ENCODE measurements at places on chromosomes 16 and 17.

- no peak for DNase-seq
Measured at GRCh38 chr16:12455287-12455798, 348.3 kb downstream of the CPPED1 start.

GRCh38 chr16:2023092-2024031, 3.3 kb upstream of the NHERF2 start:
- DNase-seq: peak; percentile 88

DNA sequence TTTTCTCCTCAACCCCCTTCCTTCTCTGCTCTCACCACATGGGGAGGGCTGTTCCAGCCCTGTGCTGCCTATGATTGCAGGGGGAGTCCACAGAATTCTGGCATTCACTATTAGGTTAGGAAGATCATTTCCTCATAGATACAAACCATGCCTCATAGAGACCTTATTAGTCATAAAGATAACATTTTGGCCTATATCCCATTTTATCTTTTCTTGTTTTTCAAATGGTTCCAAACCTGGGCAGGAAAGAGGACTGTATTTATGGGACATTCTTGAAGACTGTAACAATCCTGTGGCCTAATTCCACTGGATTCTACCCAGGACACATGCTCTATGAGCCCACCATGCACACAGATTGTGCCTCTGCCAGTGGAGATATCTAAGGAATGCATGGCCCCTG, 51.7 kb downstream of the ASIC2 start:
- DNase-seq: no peak

DNA sequence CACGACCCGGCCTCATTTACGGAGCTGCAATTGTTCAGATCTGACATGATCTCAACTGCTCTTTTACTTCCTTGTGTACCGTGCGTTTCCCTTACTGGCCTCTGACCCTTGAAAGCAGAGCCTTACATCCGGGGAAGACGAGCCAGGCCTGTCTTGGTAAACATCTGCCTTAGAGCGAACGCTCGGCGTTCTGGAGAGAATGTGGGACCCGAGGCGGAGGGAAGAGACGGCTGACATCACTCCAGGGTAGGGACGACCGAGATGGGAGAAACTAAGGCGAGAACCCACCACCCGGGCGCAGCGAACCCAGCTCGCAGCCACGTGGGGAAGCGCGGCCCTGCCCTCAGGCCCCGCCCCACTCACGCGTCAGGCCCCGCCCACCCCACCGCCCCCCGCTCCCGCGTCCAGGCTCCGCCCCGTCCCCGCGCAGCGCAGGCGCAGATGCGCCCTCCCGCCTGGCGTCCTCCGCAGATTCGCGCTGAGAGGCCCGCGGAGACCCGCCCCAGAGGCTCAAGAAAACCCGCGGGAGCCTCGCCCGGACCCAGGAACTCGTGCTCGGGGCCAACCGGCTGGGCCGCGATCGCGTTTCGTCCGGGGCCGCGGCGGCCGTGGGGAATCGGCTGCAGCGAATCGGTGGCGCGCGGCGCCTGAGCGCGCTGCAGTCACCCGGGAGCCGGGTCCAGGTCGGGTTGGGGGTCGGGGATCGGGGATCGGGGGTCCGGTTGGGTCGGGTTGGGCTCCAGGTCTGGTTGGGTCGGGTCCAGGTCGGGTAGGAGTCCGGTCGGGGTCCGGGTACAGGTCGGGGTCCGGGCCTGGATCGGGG, at the start of gene TELO2:
TSS of gene TELO2 (plus strand) at position 438 of the 823 bp plus-strand sequence. CDS start 922 bp downstream, outside the sequence.
- peak; percentile 75 for DNase-seq

- DNase-seq: no peak
Measured at GRCh38 chr16:25109643-25110042, 1.9 kb upstream of the LCMT1 start.

- no peak for DNase-seq
Measured at GRCh38 chr16:17275076-17276009, 195.4 kb downstream of the XYLT1 start.

- DNase-seq: no peak
Measured at GRCh38 chr17:29514792-29515191, 52.0 kb downstream of the ABHD15 start.

DNA sequence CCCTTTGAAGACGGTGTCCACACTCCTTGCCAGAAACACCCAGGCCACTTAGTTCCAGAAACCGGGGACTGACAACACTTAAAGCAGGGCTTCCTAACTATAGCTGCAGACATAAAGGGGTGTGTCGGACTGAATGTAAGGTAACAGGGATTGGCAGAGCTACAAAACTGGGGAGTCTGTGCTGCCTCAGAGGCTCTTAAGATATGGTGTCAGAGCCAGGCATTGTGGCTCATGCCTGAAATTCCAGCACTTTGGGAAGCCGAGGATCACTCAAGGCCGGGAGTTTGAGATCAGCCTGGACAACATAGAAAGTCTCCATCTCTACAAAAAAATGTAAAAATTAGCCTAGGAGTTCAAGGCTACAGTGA, 14.2 kb upstream of the NLRC3 start:
- DNase-seq: no peak

GRCh38 chr17:16214190-16215001, 938 bp downstream of the NCOR1 start:
- DNase-seq: no peak

GRCh38 chr17:9175700-9176467, 154.6 kb downstream of the NTN1 start:
- DNase-seq: no peak

- DNase-seq: no peak
Measured at GRCh38 chr17:50830994-50831393, 4.4 kb upstream of the WFIKKN2 start.

DNA sequence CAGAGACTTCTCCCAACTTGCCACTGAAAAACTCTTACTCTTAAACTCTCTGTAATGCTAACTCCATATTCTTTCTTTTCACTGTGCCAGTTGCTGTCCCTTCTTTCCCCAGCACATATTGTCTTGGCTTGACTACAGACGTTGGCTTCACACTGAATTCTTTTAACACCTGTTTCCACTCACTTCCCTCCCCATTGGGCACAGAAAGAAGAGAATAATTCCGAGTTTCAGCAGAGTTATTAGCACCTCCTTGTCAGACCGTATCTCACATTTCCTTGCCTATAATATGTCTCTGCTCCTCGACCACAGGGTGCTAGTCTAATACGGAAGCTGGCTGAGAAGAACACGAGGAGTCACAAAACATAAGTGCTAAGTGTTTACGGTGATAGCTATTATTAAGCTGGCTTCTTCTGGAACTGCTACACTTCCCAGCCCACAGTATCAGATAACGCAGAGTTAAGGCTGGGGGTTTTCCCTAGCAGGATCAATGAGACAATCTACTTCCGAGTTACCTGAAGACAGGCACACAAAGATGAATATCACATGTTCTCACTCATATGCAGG, 188.5 kb upstream of the CDH8 start:
- DNase-seq: no peak

GRCh38 chr16:83238949-83239691, 568.7 kb upstream of the HSBP1 start:
- DNase-seq: no peak

- DNase-seq: no peak
Measured at GRCh38 chr17:8935191-8935590, 30.3 kb downstream of the PIK3R5 start.

DNA sequence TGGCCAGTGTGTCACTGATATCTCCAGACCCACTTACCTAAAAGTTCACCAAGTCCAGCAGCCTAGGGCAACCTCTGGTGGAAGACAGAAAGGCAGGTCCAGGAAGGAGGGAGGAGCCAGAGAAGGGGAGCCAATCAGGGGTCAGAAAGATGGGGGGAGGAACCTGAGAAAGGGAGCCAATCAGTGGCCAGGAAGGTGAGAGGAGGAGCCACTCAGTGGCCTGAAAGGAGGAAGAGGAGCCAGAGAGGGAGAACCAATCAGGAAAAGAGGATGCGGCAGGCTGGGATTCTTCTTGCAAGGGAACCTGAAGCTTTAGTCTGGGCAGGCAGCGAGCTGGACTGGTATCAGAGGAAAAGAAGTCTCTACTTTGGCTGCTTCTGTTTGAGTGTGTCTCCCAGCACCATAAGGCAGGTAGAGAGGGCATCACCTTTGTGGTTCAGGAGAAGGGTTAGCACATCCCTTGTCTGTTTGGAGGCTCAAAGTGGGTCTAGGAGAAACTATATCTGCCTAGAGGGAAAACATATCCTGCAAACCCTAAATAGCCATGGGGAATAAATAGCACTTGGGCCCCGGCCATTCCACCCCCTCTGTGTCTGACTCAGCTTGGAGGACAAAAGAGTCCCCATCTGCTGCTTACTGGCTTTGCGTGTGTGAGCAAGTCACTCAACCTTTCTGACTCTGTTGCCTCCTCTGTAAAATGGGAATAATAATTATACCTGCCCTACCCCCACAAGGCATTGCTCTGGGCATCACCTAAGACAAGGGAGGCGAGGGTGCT, 43.4 kb upstream of the CRHR1 start:
- DNase-seq: peak; percentile 11

DNA sequence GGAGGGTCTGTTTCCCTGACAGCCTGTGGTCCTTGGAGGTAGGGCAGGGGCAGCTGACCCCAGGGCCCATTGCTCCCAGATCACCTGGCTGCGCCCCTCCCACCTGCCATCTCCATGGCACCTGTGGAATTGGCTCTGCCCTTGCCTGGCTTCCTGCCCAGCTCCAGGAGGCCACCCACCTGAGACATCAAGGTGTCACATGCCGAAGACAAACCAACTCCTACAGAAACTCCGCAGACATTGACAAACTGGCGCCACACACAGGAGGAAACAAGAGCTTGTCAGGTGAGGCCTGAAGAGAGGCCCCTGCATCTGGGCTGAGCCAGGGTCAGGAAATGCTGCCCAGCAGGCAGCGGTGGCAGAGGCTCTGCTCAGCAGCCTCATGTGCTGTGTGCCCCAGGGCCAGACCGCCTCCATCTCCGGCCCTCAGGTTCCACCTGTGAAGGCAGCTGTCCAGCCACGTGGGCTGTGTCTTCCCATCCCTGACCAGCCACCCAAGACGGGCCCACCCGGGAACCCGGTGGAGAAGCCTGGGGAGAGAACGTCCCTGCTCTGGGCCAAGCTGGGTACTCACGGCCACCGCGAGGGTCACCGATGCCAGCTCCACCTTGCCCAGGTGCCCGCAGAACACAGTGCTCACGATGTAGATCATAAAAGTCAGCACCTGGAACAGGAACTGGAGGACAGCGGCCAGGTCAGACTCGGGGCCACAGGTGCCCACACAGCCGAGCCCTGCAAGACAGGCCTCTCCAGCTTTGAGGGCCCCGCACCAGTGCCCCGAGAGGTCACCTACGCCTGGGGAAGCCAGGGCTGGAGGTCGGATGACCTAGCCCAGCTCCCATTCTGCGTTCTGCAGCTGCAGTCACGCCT, 1.6 kb downstream of the SLC47A2 start:
- DNase-seq: no peak

DNA sequence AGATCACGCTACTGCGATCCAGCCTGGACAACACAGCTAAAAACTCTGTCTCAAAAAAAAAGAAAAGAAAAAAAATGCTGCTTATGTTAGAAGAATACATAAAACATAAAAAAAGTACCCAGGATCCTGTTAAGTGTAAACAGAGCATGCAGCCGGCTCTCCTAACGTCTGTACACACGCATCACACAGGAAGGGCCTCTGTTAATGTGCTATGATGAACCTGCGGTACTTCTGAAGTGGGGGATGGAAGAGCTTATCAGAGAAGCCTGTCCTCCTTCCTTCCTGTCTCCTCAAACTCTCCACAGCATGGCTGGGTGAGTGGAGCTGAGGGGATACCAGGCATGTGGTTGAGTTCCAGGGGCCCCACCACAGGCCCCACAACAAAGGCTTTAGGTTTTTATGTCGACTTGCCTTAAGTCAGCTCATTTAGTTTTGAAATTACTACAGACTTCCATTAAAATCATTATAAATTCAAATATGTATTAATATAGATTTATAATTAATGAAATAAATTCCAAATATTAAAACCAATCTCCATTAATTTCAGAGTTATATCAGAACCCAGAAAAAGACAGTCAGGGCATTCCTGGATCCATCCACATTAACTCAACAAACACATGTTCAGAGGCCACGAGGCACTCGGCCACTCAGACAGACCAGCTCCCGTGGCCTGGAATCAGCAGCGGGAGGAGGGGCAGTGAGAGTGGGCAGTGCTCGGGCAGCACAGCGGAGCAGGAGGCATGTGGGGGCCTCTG, 11.7 kb downstream of the CCDC57 start:
- no peak for DNase-seq

DNA sequence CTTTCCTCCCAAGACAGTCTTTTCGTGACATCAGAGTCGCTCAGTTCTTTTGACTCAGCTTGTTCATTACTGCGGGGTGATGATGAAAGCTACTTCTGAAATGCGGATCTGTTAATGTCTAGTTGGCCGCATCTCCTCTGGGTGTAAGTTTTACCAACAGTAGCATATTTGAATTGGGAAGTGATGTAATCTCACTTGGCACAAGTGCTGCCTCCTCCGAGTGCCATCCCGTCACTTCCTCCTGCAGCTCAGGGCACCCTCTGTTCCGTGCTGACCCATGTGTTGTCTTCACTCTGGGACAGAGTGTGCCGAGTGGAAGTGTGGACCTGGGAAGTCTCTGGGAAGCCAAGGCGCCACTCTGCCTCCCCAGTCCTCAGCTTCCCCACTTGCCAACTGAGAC, 8.9 kb downstream of the ADAD2 start:
- peak; percentile 68 for DNase-seq

- DNase-seq: peak; percentile 39
Measured at GRCh38 chr17:57783338-57783742, 38.2 kb upstream of the CCDC182 start.

GRCh38 chr17:45855691-45856336, 11.1 kb downstream of the SPPL2C start:
- no peak for DNase-seq

- DNase-seq: no peak
Measured at GRCh38 chr17:3915995-3916696, at the start of gene P2RX1. P2RX1 (minus strand) TSS chr17:3916465; CDS start chr17:3916225, 240 bp downstream.

GRCh38 chr17:82121660-82122629, 23.9 kb upstream of the FASN start:
- DNase-seq: no peak

GRCh38 chr17:1532836-1533602, 16.6 kb upstream of the INPP5K start:
- DNase-seq: no peak

GRCh38 chr16:52114379-52114778, 432.6 kb downstream of the TOX3 start:
- DNase-seq: no peak

GRCh38 chr17:62098623-62099231, 33.6 kb upstream of the MED13 start:
- no peak for DNase-seq

DNA sequence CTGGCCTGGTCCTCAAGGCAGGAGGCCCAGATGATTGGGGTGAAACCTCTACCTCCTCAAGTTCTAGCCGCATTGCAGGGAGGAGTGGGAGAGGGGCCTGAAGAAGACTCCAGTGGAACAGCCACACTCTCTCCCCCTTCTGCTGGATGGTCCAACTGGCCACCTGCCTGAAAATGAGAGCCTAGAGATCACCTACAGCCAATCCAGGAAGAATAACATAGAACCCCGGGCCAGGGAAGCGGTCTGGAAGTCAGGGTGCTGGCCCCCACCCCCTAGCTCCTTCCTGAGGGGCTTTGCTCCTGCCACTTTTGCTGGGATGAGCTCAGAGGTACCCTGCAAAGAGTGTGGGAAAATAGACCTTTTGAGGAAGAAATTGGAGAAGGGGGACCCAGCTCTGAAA, 1.8 kb downstream of the SLC6A2 start:
- no peak for DNase-seq

- DNase-seq: no peak
Measured at GRCh38 chr17:17892009-17892408, 55.2 kb upstream of the SREBF1 start.

GRCh38 chr17:7323731-7324437, 5.3 kb downstream of the NEURL4 start:
- DNase-seq: peak; percentile 12

GRCh38 chr17:44965481-44966234, 2.4 kb downstream of the C1QL1 start:
- DNase-seq: no peak
